Activated naive CD4-positive, alpha-beta T cell treated with anti-CD3 and anti-CD28 coated beads for 36 hours (primary cell): ENCODE measurements at places on chromosomes 3 and 15. TPM values are rescaled to one million over a fixed set of nuclear protein-coding genes. Genes with fewer than 3 reads are reported as not detected.

GOLGA8T gene
- not detected for total RNA-seq

CPNE9 gene
- total RNA-seq: not detected

ACKR4 gene
- not detected for total RNA-seq

GOLGA6D gene
- total RNA-seq: not detected

DNA sequence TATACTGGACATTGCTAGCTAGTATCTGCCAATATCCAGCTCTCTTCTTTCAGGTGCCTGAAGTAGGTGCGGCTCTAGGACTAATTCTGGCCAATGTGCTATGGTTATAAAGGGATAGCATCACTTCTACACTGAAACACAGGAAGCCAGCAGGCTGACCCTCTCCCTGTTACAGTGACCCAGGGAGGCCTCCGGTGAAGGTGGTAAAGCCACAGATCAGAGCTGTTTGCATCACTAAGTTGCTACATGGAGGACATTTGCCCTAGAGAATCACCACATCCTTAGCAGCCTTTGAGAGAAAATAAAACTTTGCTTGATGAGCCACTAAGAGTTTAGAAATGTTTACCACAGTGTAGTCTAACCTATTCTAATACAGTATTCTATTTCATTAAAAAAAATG, 161.4 kb downstream of the CHST2 start:
- DNase-seq: no peak
- no peak overlapping the region for H3K27ac ChIP-seq
- H3K36me3 ChIP-seq: no peaks in the 10 kb centered on the region
- no peaks in the 10 kb centered on the region for H3K27me3 ChIP-seq
- H3K4me1 ChIP-seq: peaks cover 24% of the 10 kb centered on the region
